Endothelial cell (in vitro differentiated cells): ENCODE measurements at places on chromosomes 11 and 22. TPM values are rescaled to one million over a fixed set of nuclear protein-coding genes. Genes with fewer than 3 reads are reported as not detected.

Gene MRGPRX4
- total RNA-seq, result not detected

Gene OR52E6
- total RNA-seq, result not detected

- DNase-seq, result no peak
Measured at GRCh38 chr22:49078076-49078710, 749.5 kb downstream of the BRD1 start.

DNA sequence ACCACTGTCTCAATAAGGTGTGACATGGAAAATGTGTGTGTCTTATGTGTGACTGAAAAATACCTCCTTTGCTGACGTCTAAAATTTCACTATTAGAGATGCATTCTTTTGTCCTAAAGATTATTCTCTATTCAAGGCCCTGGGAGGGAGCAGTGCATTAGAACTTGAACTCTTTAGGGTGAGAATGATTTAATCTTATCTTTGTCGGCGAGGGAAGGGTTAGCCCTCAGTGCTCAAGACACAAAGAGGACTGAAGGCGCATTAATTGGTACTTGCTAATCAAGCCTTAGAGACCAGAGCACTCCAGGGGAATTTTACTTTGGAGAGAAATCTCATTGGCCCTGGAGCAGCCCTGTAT lies 29.8 kb upstream of the PLET1 start:
- DNase-seq, result no peak

DNA sequence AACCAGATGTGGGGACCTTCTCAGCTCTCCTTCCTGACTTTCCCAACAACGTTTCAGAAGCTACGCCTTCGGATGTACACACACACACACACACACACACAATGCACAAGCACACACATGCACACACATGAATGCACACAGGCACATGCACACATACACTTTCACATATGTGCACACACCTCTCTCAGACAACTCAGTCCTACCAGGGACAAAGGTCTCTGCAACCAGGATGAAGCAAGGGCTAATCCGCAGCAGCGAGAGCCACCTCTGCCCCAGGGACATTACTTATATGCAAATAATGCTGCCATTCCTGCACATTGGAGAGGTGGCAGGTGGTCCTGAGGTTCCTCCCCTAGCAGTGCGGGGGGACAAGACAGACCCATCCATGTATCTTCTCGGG lies 27.4 kb upstream of the LINC01488 start:
- DNase-seq, result no peak

DNA sequence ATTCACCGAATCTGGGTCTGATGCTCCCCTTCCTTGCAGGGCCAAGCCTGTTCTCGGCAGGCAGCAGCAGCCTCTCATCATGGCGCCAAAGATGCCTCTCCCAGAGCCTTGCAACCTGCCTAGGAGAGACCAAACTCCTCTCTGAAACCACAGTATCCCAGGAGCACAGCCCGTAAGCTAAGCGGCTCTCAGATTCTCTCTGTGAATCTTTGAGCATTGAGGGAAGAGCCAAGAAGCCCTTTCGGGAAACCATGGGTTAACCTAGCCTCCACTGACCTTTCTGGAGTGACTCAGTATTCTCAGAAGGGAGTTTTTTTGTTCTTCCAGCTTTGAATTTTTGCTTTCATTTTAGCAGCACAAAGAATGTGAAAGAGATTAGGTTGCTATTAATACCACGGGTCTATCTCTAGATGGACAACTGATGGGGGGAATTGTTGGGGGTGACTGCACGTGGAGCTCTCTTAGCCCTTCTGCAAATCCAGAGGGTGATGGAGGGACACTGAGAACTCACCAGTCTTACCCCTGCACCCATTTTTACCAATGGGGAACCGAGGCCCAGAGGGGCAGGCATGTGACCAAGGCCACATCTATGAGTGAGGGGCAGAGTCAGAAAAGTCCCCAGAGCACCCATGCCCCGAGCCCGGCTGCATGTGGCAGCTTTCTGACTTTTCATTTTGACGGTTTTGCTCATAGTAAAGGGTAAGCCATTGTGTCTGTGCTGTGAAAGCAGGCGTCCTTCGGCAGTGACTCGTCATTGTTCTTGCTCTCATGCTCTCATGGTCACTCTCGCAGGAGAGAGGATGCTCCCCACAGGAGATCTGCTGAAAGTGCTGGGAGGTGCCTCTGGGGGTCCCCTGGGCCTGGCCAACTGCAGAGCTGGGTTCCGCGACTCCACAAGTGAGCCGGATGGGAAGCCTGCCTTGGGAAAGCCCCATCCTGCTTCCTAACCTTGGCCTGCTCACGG lies 36.0 kb downstream of the IRAG1 start:
- DNase-seq, result no peak

- no peak for DNase-seq
Measured at GRCh38 chr11:17563231-17563646, 16.2 kb downstream of the OTOG start.
